ENCODE measurements at places on chromosomes 2 and 18.

GRCh38 chr2:195388028-195388427 lies 269.0 kb upstream of the SLC39A10 start:
- DNase-seq = no peak

- no peak for DNase-seq
Observed at GRCh38 chr18:6397931-6398566, 16.7 kb downstream of the L3MBTL4 start.

DNA sequence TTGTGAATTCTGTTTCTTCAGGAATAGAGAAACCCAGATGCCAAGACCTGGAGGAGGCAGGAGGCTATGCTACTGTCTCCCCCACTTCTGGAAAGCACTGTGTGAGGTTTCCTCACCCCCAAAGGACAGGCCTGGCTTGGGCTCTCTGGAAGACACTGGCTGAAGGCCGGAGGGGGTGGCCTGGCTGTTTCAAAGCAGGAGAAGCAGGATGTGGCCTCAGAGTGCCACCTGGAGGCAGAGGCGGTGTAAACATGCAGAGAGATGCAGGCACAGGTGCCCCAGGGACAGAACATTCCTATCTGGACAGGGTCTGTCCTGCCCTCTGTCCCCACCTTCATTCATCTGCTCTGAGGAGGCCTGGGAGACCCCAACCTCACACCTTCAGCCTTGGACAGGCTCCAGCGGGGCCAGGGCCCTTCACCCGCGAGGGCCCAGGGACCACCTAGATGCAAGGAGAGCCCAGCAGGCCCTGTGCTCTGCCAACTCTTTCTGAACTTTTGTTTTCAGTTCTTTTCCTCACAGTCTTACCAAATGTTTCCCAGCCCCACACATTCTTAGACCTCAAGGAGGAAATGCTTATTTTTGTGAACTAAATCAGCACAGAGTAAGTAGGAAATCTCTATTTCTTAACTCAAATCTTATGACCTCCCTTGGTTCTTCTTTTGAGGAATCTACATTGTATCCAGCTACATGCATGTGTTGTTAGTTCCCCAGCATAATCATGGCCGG lies 79.2 kb downstream of the LONRF2 start:
- no peak for DNase-seq

DNA sequence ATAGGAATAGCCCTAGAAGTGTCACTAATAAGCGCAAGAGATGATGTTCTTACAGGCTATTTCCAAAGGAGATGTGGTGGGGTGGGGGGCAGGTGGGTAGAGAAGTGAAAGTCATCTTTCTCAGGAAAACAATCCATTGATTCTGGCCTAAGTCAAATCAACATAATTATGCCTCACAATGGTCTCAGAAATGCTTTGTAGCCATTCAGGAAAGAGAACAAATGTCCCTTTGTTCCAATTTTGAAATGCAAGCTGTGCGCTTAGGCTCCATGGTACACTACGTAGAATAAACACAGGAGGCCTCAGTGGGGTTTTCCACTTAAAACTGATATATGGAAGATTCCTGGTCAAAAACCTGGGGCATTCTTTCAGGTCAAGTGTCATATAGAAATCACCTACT lies 529.9 kb upstream of the KLHL29 start:
- no peak for DNase-seq

DNA sequence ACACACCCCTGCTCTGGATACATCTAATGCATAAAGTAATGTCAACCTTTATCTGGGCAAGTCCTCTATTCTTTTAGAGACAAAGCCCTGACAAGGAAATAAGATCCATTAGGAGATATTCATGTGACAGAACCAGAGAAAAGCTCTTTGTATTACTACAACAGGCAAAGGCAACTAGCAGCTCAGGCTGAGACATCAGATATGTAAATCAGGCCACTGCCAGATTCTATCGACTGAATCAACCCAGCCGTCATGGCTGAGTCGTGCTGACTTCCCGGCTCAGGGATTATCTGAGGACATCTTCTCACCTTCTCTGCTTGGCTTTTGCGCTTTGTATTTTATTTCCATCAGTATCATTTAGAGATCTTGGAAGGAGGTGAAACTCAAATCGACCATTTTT lies 294.5 kb downstream of the PLCL1 start:
- no peak for DNase-seq

DNA sequence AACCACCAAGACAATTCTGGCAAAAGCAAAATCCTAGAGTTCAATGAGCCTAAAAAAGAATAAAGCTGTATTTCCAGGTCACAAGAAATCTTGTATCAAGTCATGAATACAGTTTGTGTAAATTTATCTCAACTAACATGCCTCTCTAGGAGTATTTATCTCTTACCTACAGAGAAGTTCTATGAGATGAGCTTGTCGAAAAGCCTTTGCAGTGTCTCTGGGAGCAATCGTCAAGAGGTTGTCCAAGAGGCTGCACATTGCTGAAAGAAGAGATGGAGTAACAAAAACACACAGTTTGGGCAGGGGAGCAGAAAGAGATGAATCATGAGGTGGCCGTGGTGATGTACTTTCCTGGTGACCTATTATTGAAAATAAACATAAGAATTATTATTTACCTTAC lies 112.0 kb upstream of the CD226 start:
- DNase-seq = no peak

DNA sequence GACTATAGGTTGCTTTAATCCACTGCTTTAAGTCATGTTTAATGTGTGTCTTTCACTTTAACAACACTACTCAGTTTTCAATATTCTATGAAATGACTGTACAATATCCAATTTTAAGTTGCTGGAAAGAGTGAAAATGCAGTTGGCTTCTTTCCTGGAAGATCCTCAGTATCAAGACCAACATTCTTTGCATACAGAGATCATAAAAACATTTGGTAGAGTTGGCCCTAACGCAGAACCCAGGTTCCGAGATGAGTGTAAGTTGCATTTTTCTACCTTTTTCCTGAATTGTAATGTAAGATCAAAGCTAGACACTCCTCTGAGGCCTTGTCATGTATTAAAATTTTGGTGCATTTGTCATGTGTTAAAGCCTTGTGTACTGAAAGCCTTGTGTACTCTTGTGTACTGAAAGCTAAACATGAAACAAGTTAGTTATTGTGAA lies 42.9 kb upstream of the TNFRSF11A start:
- no peak for DNase-seq

GRCh38 chr18:50287028-50287440 lies 458 bp downstream of the CXXC1 start:
- no peak for DNase-seq

DNA sequence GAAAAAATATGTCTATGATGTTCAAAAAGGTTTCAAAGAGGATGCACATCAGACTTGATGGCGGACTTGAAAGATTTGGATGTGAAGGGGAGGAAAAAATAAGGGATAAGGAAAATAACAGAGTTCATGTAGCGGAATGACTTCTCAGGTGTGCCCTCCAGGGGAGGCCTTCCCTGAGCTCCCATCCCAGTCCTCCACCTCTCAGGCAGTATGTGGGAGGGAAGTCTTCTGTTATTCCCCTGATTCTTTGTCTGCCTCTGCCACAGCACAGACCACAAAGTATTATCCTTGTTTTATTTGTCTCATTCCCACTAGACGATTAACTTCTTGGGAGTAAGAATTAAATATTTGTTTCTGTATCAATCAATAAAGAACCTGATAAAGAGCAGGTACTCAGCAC lies 17.7 kb downstream of the COL5A2 start:
- DNase-seq = no peak

DNA sequence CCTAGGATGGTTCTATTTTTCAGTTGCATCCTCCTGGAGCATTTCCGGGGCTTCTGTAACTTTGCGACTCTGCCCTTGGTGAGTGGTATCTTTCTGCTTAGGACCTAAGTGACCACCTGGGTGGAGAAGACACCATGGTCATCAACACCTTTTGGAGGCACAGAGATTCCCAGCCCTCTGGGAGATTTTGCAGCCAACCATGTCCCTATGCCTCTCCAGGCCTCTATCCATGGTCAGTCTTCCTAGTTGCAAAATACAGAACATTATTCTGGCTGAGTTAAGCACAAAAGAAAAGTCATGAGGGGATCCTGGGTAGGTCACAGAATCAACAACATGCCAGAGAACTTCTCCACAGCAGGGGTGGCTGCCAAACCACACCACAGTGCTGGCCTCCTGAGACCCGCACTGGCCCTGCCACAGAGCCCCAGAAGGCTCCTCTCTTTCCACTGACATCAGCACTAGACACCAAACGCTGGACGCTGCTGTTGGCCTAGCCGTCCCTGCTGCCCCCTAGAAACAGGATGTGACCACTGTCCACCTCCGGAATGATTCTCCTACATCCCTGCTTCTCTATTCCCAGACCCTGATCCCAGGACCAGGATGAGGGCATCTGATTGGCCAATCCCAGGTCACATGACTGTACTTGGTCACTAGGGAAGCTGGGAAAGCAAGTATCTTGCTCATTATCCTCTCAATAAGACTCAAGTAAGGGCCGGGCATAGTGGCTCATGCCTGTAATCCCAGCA lies 47.7 kb downstream of the SMAD7 start:
- DNase-seq = no peak

DNA sequence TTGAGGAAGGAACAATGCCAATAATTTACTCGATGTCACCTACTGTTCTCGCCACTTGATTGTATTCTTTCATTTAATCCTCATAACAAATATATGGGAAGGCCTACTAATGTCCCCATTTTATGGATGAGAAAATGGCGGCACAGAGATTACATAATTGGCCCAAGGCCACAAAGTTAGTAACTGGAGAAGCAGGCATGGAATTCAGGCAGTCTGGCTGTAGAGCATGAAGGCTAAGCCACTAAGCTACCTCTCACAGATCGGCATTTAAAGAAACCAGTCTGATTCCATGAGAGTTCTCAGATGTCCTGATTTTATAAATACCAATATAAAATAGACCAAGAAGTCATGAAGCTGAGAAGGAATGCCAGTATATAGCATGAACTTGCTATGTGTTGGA lies 121.8 kb upstream of the EPAS1 start:
- no peak for DNase-seq

DNA sequence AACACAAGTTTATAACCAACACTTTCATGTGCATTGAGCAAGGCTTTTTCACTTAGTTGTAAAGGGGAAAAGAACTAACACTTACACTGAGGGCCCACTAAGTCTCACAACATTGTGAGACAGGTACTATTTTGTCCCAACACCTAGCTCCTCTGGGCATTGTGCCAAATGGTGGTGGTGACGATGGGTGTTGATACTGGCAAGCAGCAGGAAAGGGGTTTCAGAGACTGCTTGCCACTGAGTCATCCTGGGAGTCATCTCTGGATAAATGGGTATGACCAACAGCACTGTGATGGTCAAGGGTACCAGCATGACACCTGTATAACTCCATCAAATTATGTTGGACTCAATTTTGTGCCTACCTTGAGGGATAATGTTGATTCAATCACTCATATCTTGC lies 138.8 kb upstream of the ITGA6 start:
- peak; percentile 5 for DNase-seq

DNA sequence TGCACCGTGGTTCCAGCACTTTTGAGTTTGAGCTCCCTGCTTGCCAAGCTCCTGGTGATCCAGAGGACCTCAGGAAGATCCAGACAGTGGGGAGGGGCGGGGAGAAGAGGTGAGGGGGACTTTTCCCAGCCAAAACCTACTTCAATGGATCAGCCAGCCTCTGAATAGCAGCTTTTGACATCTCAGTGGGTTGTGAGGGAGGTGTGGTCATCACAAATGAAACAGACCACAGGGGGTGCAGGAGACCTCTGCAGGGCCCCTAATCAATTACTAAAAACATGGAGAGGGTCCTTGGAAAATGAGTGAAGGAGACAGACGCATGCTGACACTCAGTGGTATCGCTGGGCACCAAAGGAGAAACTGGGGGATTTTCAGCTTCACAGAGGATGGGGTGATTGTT lies 372.7 kb downstream of the ZNF521 start:
- DNase-seq = no peak

- peak; percentile 6 for DNase-seq
Observed at GRCh38 chr2:1750933-1751766, 6.8 kb upstream of the PXDN start.

DNA sequence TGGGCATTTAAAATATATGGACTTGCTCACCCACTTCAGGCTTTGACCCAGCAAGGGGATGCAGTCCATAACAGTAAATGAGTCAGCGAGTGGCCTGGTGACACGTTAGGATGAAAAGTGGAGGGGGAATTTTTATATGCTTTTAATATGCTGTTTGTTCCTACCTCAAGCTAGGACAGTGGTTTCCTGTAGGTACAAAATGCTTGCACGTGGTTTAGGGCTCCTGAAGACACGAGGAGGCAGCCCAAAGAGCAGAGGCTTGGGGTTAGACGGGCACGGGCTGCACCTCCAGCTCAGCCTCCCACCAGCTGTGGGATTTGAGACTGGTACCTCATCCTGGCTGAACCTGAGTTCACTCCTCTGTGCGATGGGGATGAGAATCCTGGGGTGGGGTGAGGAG lies 306.2 kb upstream of the CXCR4 start:
- no peak for DNase-seq

DNA sequence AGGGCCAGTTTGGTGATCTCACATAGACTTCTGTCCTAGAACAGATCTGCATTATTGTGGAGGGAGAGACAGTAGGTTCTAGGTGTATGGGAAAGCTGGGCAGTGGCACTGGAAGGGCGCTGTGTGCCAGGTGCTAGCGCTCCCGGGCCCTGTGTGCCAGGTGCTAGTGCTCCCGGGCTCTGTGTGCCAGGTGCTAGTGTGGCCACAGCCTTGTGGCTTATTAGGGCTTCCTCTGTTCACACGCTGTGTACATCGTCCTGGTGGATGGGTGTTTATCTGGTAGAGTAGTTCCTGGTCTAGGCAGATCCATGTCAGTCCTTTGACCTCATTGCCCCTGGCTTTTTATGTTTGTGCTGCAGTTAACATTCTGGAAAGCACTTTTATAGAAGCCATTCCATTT lies 263.4 kb downstream of the AGAP1 start:
- no peak for DNase-seq

- DNase-seq = no peak
Observed at GRCh38 chr18:2494921-2495320, 76.4 kb downstream of the METTL4 start.

DNA sequence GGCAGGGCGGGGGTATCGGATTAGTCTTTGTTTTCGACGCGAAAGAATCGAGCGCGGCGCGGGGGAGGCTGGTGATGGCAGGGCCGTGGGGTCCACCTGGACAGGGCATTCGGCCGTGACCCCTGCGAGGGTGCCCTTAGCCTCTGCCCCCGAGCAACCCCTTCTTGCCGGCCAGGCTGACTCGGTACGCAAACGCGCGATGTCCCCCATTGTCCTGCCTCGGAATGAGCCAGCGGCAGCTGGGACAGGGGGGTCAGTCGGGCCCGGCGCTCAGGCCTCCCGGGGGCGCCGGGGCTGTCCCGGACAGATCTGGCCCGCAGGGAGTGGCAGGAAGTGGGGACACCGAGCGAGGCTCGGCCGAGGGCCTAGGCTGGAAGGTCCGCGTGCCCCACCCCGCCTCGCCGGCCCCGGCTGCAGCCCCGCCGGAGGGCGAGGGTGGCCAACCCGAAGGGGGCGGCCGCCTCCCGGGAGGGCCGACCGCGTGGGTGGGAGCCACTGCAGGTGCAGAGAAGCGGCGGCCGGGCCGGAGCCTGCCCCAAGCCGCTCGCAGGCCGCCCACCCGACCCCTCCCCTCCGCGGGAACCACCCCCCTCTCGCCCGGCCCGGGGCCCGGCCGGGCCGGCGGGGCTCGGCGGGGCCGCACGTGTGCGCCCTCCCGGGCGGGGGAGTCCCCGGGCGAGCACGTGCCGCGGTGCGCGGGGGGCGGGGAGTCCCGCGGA lies at the start of gene TET3:
TET3 (plus strand) TSS at position 708 of the 719 bp plus-strand sequence. CDS start 1,494 bp downstream, outside the sequence.
- peak; percentile 48 for DNase-seq
